ENCODE measurements at places on chromosomes 7 and 10. TPM values are rescaled to one million over a fixed set of nuclear protein-coding genes. Genes with fewer than 3 reads are reported as not detected.

GRCh38 chr10:66394342-66395063, 531.3 kb upstream of the LRRTM3 start:
- no peak for DNase-seq

SGCE gene
- polyA plus RNA-seq, result 76.7 TPM

DNA sequence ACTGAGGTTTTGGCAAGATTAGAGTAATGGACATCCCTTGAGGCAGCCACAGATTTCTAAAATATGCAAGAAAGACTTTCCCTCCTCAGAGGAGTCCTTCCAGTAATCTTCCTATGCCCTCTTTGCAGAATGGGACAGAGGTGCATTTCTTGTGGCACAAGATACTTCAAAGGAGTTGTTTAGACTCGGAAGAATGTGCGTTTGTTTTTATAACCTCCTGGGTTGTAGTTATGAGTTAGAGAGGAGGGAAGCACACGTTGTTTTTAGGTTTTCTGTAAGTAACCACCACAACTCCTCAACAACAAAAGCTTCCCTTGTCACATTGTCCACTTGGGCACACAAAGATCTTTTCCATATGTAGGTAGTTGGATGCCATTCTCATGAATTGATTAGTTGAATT, 78.1 kb upstream of the GLI3 start:
- no peak for DNase-seq

TMEM176B gene
- 3.1 TPM for polyA plus RNA-seq

GRCh38 chr7:36272567-36273269, 116.9 kb upstream of the ANLN start:
- no peak for DNase-seq
